ENCODE measurements at places on chromosomes 3 and 15.

- DNase-seq, result no peak
Measured at GRCh38 chr3:80771085-80771484, 990.4 kb downstream of the GBE1 start.

- no peak for DNase-seq
Measured at GRCh38 chr3:71160785-71161546, 422.6 kb downstream of the FOXP1 start.

DNA sequence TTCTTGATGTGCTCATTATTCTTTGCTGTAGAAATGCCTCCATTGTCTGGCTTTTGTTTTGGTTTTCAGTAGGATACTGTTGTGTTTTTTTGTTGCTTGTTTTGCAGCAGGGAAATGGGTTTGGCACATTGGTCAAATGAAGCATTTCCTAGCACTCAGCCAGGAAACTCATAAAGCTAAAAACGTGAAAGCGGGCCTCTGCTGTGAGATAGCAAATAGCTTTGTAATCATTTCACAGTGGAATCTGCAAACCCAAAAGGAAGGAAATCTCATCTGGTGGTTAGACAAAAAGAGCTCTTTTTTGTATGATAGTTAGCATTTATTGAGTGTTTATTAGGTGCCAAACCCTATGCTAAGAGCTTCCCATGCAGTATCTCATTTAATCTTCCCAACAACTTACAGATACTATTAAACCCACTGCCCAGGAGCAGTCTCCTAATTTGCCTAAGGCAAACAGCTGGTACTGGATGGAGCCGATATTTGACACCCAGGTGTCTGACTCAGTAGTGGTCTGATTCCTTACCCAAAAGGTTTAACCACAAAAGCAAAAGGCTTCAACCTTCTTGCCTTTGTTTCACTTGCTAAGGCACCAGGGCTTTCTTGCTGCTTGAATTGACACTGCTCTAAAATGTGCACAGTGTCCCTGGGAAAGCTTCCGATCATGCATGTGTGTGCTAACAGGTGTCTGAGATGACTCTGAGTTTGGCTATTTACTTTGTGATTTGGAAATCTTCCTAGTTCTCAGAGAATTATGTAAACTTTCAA is 527.9 kb upstream of the MDFIC2 start:
- no peak for DNase-seq

- DNase-seq, result no peak
Measured at GRCh38 chr3:162678941-162679340, 1182.3 kb downstream of the OTOL1 start.

- no peak for DNase-seq
Measured at GRCh38 chr3:97736928-97737327, 27.6 kb upstream of the ARL6 start.

DNA sequence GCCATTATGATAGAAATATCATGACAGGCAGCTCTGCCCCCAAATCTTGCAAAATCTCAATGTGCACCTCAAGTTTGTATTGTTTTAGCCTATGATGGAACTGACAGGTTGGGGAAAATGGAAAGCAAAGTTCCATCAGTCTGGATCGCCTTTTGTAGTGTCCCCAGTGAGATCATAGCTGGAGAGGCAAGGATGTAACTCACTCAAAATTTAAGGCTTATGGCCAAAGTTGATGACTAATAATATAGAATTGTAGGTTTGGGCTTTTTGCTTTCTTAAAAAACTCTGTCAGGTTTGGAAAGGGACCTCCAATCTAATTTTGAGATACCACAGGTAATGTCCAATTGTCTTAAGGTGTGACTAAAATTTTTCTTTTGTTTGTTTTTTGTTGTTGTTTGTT is 1.4 kb upstream of the ACP3 start:
- DNase-seq, result no peak

GRCh38 chr3:18740631-18741583 is 315.8 kb upstream of the SATB1 start:
- DNase-seq, result peak; percentile 74

DNA sequence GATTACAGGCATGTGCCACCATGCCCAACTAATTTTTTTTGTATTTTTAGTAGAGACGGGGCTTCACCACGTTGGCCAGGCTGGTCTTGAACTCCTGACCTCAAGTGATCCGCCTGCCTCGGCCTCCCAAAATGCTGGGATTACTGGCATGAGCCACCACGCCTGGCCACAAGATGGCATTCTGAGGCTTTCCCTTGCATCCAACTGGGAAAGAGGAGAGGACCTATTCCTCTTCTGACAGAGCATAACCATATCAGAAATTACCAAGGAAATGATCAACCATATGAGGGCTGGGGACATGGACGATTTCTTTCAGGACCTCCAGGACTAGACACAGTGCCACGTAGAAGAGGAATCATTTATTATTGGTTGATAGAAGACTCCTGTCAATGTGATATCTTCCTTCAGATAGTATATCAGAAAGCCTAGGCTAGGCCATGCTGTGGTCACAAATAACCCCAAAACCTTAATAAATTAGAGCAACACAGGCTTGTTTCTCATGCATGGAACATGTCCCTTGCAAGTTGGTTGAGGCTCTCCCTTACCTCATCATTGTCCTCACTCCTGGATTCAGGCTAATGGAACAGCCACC is 372.3 kb upstream of the IL12A start:
- DNase-seq, result no peak

GRCh38 chr3:196569003-196569516 is 600 bp downstream of the FBXO45 start:
- peak; percentile 39 for DNase-seq

- DNase-seq, result no peak
Measured at GRCh38 chr3:71659864-71660591, 65.2 kb downstream of the EIF4E3 start.

DNA sequence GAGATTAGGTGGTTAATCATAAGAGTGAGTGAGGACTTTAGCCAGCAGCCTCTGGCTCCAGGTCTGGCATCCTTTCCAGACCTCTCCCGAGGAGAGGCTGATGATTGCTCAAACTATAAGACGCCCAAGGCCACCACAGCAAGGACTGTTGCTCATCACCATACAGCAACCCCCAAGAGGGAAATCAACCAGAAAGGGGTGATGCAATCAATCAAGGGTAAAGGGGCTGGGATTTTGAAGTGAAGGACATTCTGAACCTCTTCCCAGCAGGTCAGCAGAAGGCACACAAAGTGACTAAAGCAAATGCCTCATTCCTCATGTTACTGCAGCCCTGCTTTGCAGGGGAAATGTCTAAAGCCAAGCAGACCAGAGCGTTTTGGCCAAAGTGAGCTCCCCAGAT is 247.3 kb upstream of the IGF1R start:
- DNase-seq, result no peak

- DNase-seq, result no peak
Measured at GRCh38 chr3:16935781-16936180, 51.0 kb downstream of the PLCL2 start.

GRCh38 chr3:26236531-26236930 is 386.0 kb upstream of the LRRC3B start:
- DNase-seq, result no peak

DNA sequence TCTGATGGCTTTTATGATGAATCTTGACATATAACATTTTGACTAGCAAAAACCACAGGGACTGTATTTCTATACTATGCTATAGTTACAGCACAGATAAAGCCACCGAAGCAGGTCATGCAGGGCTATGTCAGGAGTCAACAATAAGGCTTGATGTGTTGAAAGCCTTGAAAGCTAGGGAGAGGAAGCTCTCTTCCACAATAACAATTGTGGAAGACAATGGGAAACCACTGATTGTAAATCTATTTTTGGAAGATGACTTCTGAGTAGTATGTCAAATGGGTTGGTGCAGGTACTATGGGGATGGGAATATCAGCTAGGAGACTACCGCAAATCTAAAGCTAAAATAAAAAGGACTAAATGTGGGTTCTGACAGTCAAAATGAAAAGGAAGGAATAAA is 4.0 kb upstream of the AQR start:
- no peak for DNase-seq

GRCh38 chr15:40857601-40858341 is 13.9 kb downstream of the SPINT1 start:
- DNase-seq, result peak; percentile 69

DNA sequence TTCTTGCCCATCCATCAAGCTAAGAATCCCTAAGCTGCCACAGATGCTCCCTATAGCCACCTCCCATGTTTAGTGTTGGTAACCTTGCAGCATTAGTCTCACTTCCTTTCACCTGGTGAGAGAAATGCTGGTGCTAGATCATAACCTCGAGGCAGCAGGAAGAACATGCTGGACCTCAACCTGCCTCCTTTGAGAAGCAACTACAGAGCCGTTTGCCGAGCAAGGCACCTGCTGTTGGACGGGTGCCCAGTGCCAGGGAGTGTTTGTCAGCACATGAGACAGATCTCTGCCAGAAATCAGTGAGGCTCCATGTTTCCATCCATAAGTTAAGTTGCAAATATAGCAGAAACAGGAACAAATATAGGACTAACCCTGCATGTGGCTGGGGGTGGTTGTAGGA is 955.7 kb downstream of the TUSC7 start:
- DNase-seq, result no peak

GRCh38 chr15:77507143-77507897 is 86.6 kb downstream of the HMG20A start:
- DNase-seq, result no peak

GRCh38 chr3:31157047-31157694 is 262.7 kb upstream of the GADL1 start:
- DNase-seq, result no peak

DNA sequence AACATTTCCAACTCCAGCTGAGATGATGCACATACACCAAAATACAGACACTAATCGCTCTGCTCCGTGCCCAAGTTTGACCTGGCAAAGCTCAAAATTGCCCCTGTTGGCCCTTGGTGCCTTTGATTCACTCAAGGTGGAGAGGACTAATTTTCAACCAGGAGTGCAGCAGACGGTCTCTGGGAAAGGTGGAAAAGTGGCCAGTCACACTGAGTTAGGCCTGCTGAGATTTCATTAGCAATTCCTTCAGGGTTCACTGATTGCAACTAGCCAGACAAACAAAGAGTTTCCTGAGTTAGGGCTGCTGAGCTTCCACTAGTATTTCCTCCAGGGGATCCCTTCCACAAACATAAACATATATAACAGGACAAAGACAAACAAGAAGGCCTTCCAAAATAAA is 28.7 kb upstream of the LHFPL4 start:
- DNase-seq, result no peak

DNA sequence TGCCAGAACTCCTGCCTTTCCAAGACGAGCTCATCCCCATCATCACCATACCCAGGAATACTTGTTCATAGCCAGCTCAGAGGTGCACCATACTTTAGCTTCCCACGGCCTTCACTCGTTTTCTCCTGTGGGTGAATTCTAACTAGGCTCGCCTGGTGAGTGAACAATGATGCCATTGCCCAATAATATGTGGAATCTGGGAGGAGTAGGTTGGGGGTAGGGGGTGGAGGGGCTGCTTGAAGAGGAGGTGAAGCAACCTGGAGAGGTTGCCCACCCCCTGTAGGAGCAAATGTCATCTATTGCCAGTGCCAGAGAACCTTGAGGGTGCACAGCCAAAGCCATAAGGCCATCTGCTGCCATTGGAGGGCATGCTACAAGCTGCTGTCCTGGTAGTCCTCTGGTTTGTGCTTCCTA is 592 bp upstream of the ZNF445 start:
- DNase-seq, result no peak

DNA sequence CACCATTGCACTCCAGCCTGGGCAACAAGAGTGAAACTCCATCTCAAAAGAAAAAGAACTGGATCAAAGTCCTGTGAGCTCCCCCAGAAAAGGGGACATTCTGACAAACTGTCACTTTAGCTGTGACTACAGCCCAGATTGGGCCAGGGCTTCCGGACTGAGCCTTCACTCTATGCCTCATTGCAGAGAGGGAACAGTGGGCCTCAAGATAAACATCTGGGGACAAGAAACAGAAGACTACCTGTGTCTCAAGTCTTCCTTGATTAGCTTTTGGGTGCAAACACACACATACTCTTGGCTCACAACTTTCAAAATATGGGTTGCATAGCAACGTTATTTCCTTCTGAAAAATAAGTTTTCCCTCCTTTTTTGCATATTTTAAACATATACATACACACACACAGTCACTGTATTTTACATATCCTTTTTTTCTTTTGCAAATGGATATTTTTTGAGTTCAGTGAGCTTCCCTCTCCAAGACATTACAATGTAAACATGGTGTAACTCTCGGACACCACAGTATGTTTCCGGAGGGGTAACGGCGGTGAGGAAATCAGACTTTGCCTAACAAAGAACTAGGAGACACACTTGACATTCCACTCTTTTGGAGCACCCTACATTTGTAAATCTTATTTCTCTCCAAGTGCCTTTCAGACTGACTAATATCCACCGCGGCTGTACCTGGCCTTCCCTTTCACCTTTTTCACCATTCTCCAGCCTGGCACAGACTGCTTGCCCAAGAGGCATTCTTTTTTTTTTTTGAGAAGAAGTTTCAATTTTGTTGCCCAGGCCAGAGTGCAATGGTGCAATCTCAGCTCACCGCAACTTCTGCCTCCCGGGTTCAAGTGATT is 3.5 kb downstream of the TKT start:
- no peak for DNase-seq

- no peak for DNase-seq
Measured at GRCh38 chr3:143644370-143645089, 203.7 kb downstream of the SLC9A9 start.

GRCh38 chr15:32829436-32829835 is 111.6 kb downstream of the GREM1 start:
- DNase-seq, result no peak

- DNase-seq, result no peak
Measured at GRCh38 chr3:99668044-99668443, 29.6 kb downstream of the COL8A1 start.

GRCh38 chr3:141105828-141106628 is 54.9 kb downstream of the SPSB4 start:
- DNase-seq, result peak; percentile 52

DNA sequence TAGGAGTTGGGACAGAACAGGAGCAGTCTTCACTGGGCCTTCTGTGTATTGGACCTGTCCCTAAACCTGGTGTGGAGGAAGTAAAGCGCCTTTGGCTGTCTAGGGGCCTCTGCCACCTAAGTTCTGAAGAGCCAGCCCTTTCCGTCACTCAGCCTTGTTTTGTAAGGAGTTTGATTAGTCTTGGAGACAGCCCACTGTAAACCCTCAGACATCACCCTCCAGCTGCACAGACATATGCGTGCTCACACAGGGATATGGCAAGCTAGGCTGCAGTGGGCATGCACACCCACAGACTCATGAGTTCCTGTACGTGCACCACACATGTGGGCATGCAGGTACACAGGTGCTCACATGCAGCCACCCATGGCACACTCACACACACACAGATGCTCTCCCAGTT is 5.2 kb downstream of the PRKCD start:
- no peak for DNase-seq

- no peak for DNase-seq
Measured at GRCh38 chr3:25536521-25537391, 108.7 kb downstream of the RARB start.

DNA sequence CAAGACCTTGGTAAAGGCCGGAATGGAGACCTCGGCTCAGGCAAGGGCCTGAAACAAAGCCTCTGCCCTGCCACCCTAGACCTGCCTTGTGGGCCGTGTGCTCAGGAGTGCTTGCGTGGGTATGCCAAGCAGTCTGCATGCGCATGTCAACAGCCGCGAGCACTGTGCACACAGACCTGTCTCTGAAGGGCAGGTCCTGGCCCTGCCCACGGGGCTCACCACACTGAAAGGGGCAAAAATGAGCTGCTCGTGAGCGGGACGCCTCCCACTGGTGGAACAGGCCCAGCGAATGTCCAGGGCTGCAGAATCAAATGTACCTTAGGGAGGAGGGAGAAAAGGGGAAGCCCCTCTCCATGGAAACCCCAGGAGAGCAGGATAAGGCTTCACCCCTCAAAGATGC is 44.3 kb upstream of the FGD5 start:
- no peak for DNase-seq

- DNase-seq, result no peak
Measured at GRCh38 chr3:5710718-5711117, 523.2 kb downstream of the EDEM1 start.

Data from CD4-positive, alpha-beta T cell treated with Interleukin-6 at 100 ng/mL for 8 hours (primary cell).